ENCODE measurements at places on chromosomes 4 and X. TPM values are rescaled to one million over a fixed set of nuclear protein-coding genes. Genes with fewer than 3 reads are reported as not detected.

MAGEA2 gene
- 2.7 TPM for total RNA-seq

DDX53 gene
- total RNA-seq = not detected

GK2 gene
- not detected for total RNA-seq

PARM1 gene
- total RNA-seq = 94.3 TPM

DRP2 gene
- 0.51 TPM for total RNA-seq

NPNT gene
- total RNA-seq = not detected

TRIM61 gene
- total RNA-seq = 0.34 TPM

Measured in glutamatergic neuron (in vitro differentiated cells).